ENCODE measurements at places on chromosomes 11 and 22.

- peak; percentile 9 for DNase-seq
These were observed 92.3 kb upstream of the TEAD1 start for GRCh38 chr11:12581923-12582322.

DNA sequence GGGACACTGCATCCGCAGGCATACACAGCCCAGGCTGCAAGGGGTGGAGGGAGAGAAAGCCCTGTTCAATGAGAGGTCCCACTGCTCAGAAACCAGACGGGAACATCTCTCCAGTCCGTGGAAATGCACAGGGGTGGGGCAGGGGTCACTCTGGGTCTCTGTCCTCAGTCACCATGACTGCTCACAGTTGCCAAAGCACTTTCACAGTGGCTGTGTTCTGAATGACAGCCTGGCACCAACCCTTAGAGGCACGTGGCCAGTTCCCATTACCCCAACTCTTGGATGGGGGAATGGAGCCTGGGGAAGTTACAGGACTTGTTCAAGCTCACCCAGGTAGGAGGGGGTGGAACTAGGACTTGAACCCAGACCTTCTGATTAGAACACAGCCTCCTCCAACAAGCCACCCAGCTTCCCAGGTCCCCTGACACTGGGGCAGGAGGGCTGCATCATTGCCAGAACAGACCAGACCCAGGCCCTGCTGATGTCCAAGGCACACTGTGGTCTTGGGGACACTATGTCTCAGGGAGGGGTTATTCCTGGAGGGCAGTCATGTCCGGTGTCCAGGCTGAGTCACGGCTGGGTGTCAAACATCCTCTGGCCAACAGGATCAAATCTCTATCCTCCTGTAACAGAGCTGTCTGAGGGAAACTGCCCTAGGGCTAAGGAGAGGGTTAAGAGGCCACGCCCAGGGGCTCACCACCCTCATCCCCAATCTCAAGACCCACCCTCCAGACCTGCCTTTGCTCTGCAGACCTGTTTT is 8.2 kb downstream of the ZNF70 start:
- no peak for DNase-seq

DNA sequence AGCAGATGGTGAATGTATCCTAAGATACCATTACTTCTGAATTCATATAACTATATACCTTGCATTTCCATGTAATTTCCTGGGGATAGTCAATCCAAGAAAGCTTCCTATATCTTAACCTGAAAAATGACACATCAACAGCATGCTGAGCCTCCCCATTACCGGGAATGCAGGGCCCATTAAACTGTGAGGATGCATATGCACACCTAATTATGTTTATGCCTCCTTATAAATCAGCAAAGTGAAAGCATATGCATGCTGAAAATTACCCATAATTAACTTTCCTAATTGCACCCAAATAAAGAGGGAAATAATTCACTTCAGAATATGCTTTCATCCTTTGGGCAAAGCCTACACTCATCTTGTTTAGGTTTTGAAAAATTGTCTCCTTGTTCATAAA is 663.0 kb downstream of the KCNA4 start:
- DNase-seq, result no peak

DNA sequence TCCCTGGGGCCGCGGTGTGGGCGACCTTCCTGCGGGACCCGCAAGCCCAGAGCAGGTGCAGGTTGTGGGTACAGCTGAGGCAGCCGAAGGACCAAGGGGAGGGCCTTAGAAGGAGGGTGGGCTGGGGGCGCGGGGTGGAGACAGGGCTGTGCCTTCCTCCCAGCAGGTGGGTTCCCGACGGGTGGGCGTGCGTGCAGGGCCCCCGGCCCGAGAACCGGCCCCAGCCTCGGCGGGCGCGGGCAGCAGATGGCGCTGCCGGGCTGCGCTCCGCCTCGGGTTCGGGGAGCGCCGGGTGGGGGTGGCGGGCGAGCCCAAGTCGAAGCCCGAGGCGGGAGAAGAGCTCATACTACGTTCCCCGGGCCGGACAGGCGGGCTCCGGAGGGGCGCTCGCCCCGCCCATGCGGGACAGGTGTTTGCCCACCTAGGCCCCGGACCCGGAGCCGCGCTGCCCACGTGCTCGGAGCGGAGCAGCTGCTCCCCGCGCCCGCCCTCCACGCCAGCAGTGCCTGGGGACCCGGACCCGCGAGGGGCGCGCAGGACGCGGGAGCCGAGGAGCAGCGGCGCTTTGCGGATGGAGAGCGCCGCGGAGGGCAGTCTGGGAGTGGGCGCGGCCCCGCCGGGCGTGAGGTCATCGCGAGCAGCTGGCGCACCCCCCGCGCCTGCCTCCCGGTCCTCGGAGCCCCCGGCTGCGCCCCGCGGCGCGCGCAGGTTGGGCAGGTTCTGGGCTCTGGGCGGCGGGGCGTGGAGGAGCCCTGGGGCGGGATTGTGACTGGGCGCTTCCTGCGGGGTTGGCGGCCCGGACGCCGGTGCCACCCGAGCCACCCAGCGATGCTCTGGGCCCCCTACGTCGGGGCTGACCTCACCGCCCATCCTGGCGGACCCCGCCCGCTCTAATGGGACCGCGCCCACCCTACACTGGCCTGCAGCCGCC is 25.3 kb downstream of the DUSP8 start:
- peak; percentile 54 for DNase-seq

GRCh38 chr11:64113462-64113780 is 52.5 kb downstream of the MACROD1 start:
- DNase-seq, result no peak

DNA sequence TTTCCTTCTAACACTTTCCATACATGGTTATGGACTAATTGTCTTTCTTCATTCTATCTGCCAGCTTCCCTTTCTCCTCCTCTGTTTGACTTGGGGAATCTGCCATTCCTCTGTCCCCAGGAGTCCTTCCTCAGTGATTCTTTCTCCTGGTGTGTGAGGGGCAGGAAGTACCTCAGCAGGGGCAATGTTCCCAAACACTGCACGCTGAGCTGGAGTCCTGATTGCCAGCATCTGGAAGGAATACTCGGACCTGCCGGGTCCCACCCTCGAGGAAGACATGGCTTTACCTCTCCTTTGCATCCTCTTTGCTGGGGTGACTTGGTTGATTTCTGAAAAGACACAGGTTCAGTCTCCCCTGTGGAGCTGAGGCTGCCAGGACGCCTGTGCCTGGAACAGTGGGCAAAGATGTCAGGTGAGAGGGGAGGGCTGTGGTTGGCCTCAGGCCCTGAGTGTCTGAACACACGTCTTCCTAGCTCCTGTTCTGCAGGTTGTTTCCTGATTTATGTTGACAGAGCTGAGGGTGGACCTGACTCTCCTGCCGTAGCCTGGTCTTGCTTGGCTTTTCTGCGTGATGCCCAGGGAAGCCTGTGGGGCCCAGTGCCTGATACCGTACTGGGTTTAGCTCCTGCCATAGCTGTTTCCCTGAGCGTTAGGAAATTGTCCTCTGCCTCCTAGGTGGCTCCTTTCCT is 4.3 kb downstream of the COX8A start:
- DNase-seq, result no peak

- no peak for DNase-seq
These were observed 112.5 kb downstream of the KCNQ1OT1 start for GRCh38 chr11:2587132-2587930.

DNA sequence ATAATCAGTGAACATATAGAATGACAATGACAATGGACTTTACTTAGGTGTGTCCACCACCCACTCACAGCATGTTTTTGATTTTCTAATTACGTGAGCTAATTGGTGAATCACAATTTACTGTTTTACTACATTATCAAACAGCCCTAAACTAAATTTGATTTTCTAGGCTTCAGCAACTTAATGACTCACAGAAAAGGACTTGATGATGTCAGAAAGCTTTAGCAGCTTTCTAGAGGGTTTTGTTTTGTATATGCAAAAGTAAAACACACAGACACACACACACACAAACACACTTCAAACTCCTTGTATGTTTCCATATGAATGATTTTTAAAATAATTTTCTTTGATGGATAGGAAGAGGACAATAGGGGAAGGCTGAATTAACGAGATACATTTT is 878.6 kb upstream of the CCDC90B start:
- no peak for DNase-seq

DNA sequence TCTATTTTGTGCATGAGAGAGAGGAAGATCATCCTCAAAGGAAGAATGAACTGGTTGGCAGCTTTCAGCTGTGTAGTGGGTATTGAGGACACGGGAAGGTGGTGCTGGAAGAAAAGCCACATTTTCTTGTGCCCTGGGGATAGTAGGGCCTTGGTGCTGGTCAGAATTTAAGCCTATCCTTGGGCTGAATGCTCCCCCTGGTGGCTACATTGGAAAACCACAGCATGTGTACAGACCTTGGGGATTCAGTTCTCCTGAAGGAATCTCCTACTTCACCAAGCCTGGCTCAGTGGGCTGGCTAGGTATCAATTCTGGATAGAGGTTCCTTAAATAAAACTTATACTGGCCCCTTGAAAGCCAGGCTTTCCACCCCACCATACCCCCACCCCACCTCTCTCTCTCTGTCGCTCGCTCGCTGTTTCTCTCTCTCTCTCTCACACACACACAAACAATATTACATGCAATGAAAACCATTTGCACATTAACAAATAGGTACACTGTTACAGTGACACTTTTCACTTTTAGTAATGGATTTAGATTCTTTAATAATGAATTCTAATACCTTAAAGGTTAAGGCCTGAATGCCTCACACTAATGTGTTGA is 2.8 kb upstream of the OR51M1 start:
- DNase-seq, result peak; percentile 29

- DNase-seq, result no peak
These were observed 191.8 kb upstream of the E2F8 start for GRCh38 chr11:19432370-19433061.

GRCh38 chr11:117796872-117797529 is at the start of gene DSCAML1:
Gene DSCAML1 (minus strand): TSS chr11:117797216. CDS start chr11:117797079, 137 bp downstream.
- DNase-seq, result no peak

DNA sequence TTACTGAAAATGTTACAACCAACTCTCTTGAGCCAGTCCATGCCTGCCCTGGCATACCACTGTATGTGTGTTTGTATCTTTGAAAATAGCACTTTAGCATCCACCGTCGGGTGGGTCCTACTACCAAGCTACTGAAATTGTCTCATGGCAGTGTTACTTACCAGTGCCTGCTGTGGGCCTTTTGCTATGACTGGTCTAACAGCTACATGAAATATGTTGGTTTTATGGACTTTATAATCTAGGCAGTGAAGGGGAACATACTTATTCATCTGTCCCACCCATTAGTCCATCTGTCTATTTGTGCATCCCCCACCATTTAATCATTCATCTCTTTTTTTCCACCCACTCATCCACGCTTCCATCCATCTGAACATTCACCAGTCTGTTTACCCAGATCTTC is 106.0 kb downstream of the NAV2 start:
- DNase-seq, result peak; percentile 70

GRCh38 chr11:47411884-47412746 is 3.7 kb downstream of the SLC39A13 start:
- DNase-seq, result no peak

DNA sequence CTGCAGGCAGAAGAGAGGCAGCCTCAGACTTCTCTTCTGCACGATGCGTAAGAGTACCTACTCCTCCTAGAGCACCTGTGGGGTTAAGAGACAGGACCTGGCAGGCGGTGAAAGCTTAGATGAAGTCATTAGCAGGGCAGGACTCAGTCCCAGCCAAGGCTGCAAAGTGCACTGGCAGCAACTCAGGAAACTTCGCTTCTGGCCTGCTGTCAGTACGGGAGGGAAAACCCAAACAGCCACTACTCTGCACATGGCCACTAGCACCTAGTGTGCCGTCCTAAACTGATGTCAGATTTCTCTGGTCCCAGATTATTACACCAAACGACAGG is 8.8 kb upstream of the KLHL35 start:
- no peak for DNase-seq

DNA sequence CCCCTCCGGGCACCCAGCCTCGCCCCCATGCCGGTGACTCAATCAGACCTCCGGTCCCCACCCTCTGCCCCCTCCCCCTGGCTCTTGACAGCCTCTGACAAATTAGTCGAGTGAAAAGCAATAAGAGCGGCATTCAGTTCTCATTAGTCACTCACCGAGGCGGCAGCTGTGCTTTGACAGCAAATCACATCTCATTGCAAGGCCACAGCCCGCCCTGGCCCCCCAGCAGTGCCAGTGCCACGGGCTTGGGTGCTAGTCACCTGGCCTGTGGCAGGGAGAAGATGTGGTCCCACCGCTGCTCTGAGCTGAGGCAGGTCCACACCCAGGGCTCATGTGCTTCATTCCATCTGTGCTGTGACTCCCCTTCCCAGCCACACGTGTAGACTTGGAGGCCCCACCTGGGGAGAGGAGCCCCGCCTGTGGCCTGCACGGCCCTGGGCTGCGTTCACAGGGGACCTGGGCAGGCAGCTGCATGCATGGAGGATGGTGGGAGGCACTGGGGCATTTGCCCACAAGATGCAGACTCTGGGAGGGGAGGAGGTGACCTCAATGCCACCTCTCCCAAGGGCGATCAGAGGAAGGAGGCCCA is 7.4 kb upstream of the TH start:
- DNase-seq, result no peak

GRCh38 chr22:37260155-37260795 is 16.2 kb upstream of the RAC2 start:
- DNase-seq, result no peak

DNA sequence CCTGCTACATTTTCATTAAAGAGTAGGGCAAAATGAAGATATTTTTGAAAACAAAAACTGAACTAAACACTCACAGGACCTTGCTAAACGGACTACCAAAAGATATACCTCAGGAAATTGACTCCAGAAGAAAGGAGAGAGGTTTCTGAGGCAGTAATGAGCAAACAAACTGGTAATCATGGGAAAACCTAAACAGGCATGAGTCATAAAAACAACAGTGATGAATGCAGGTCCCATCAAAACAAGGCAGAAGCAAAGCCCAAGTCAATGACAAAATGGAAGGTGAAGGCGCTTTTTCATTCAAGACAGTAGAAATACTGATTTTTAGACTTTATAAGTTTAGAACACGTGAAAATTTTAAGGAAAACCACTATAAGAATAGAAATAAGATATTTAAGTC is 104.5 kb downstream of the EFCAB6 start:
- peak; percentile 1 for DNase-seq

DNA sequence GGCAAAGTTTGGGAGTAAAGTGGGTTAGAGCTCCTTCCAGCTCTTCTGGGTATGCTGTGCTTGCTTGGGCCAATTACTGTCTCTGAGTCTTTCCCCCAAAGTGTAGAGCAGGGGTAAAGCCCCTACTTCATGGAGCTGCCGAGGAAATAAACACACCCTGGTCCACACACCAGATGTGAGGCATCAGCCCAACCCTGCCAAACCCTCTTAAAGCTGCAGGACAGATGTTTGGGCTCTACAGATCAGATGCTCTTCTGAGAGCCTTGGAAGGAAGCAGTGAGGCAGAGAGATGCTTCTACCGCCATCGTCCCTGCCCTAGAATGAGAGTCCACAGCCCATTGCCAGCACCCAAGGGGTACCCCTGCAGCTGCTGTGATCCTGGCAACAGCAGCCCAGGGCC is 64.7 kb downstream of the ELFN2 start:
- DNase-seq, result no peak

GRCh38 chr22:44085743-44086270 is 61.7 kb downstream of the PARVB start:
- peak; percentile 86 for DNase-seq

Data from DMS153 (cell line).